Heart right ventricle (tissue), 16 donors: ENCODE measurements at places on chromosomes 1 and 21. TPM values are rescaled to one million over a fixed set of nuclear protein-coding genes. Genes with fewer than 3 reads are reported as not detected.

DNA sequence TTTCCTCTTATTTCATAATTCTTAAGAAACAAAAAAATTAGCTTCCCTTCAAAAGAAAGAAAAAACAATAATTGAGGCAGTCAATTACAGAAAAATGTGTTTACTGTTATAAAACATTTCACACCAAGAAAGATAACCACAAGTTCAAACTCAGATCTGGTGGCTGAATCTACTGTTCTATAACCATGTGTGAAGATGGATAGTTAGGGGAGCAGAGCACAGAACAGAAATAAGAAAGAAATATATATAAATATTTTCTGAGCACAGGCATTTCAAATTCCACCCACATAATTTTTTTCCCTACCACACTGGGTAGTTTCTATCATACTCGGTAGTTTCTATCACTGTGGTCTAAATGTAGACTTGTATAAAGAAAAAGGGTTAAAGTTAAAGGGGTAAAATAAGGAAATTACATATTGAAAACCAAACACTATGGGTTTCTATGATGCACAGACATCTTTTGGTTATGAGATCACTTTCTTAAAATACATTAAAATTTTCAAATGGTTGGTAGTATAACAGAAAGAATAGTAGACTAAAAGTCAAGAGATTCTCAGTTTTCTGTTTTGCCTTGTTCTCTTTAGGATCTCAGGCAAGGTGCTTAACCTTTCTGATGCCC, 10.8 kb downstream of the LYST start:
- H3K27ac ChIP-seq = no peak overlapping the region
- H3K4me1 ChIP-seq = no peaks in the 10 kb centered on the region
- no peak overlapping the region for H3K4me3 ChIP-seq
- no peaks in the 10 kb centered on the region for H3K36me3 ChIP-seq

DNA sequence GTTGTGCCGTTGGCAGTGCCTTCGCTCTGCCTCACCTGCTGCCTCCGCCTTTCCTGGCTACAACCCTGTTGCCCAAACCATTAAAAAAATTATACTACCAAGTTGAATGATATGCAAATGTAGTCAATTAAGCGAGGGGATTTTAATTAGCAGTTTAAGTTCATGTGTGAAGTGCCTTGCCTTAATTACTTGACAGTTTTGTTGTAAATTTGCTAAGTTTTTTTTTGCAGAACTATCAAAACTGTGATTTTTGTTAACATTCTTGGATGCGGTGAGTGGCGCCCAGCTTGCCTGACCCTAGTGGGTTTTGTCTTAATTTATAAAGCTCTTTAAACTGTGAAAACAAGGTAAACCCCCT, 10.9 kb downstream of the SKI start:
- no peak overlapping the region for H3K4me3 ChIP-seq
- no peaks in the 10 kb centered on the region for H3K36me3 ChIP-seq
- no peak overlapping the region for H3K27ac ChIP-seq
- peaks cover 98% of the 10 kb centered on the region for H3K4me1 ChIP-seq
- no peaks in the 10 kb centered on the region for H3K27me3 ChIP-seq
- DNase-seq = no peak

DNA sequence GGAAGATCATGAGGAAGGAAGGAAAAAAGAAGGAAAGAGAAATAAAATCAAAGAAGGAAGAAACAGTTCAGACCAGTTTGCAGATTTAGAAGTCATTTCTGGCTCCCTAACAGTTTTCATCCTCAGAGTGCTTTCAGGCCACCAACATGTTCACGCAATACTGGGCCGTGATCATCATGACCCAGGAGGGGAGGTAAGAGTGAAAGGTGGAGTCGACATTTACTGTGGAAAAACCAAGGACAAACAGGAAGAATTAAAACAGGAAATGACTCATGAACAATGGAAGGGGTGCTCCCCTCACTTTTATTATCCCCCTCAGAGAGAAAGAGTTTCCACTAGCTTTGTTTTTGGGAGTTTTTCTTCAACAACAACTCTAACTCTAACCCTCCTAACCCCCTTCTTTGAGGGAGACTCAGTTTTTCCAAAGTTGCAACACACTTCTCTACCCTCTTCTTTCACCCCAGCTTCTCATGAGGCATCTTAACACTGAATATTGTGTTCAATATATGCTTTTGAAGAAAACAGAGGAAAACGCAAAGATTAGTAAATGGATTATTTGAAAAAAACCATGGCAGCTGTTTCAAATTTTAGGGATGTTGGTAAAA, 60.4 kb downstream of the VANGL2 start:
- H3K27me3 ChIP-seq = no peaks in the 10 kb centered on the region
- no peaks in the 10 kb centered on the region for H3K36me3 ChIP-seq

DNA sequence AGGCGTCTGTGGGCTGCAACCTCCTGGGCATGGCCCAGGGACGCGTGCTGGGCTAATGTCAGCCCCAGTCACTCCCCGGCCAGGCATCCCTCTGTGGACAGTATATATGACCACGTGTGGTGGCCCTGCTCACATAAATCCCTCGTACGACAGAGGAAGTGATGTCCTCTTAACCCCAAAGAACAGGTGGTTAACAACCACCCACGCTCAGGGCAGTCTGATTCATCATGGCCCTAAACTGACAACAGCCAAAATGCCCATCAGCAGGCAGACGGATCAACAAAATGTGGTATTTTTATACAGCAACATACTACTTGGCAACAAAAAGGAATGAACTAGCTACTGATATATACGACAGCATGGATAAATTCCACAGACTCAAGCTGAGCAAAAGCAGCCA, 51.0 kb downstream of the ECE1 start:
- no peaks in the 10 kb centered on the region for H3K27me3 ChIP-seq
- H3K27ac ChIP-seq = no peak overlapping the region
- peaks cover 100% of the 10 kb centered on the region for H3K36me3 ChIP-seq
- H3K4me3 ChIP-seq = no peak overlapping the region
- peaks cover 15% of the 10 kb centered on the region for H3K4me1 ChIP-seq

GRCh38 chr1:209172286-209172685, 411.2 kb upstream of the CAMK1G start:
- H3K36me3 ChIP-seq = no peaks in the 10 kb centered on the region
- no peak overlapping the region for H3K27ac ChIP-seq
- no peak for DNase-seq

DNA sequence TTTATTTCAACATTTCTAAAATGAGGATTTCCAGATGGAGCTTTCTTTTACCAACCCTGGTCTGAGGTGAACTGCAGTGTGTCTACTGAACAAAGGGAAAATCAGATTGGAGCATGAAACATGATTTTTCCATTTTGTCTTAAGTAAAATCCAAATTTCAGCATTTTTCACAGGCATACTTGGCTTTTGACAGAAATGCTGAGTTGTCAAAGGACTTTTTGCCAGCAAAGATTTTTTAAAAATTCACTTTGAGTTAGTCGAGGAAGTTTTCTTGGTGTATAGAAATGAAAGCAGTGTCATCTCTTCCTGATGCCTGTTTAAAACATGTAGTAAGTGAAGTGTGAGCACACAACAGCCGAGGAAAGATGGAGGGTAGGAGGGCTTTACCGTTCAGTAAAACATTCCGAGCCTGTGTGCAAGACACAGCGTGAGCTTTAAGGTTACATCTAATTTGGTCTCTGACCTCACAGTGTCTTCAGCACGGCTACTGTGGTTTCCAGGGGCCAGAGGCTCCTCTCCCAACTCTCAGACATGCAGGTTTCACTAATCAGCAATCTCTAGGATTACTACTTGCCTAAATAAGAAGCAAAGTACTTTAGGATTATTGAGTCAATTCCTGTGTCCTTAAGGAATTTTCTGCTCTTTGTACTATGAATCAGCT, 45.9 kb downstream of the SAMD13 start:
- no peaks in the 10 kb centered on the region for H3K36me3 ChIP-seq
- H3K4me1 ChIP-seq = no peaks in the 10 kb centered on the region
- H3K27ac ChIP-seq = no peak overlapping the region
- H3K27me3 ChIP-seq = no peaks in the 10 kb centered on the region
- H3K4me3 ChIP-seq = no peak overlapping the region

GRCh38 chr1:86546787-86547221, at the start of gene CLCA4:
Gene CLCA4 (plus strand): TSS chr1:86547078. CDS start chr1:86547120, 42 bp downstream.
- DNase-seq = no peak
- no peak within 1 kb of the TSS for H3K4me3 ChIP-seq
- no peaks in the 10 kb centered on the region for H3K36me3 ChIP-seq
- H3K27me3 ChIP-seq = no peaks in the 10 kb centered on the region

DNA sequence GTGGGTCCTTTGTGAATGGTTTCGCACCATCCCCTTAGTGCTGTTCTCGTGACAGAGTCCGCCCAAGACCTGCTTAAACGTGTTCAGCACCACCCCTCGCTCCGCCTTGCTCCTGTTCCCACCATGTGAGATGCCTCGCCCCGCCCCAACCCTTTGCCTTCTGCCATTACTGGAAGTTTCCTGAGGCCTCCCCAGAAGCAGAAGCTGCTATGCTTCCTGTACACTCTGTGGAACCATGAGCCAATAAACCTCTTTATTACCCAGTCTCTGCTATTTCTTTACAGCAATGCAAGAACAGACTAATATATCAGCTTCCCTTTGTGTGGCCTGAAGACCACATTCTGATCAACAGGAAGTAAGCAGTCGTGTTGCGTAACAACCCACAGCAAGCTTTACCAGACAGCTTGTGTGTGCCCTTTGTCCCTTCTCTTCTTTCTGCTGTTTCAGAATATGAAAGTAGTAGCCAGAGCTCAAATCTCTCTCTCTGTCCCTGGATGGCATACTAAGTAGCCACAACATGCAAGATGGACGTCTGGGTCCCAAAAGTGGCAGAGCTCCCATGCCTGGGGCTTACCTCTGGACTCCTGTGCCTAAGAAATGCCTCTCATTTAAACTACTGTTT, 14.1 kb downstream of the HENMT1 start:
- H3K4me1 ChIP-seq = peaks cover 8% of the 10 kb centered on the region
- H3K27ac ChIP-seq = peak overlapping the region; percentile 10
- DNase-seq = peak; percentile 65
- no peak overlapping the region for H3K4me3 ChIP-seq

NUP210L gene
- total RNA-seq = not detected
